Pancreas (tissue), 10 donors: ENCODE measurements at places on chromosomes 13 and 19. TPM values are rescaled to one million over a fixed set of nuclear protein-coding genes. Genes with fewer than 3 reads are reported as not detected.

DNA sequence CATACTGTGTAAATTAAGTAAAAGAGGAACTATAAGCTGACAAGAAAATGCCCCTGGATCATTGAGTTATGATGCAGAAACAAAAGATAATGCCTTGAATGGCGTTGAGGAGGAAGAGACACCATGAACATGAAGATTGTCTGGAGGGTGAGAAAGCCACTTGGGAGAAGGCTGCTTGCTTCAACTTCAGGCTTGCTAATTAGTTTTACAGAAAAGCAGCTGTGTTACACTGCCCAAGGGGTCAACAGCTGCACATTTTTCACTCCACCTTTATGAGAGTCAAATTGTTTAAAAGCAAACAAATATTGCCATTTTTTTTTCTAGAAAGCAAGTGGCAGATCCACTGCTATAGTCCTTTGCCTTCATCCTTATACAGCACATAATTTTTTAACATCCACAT is 35.5 kb upstream of the KLF12 start:
- no peak overlapping the region for H3K27ac ChIP-seq
- no peak overlapping the region for H3K4me3 ChIP-seq
- H3K27me3 ChIP-seq = no peaks in the 10 kb centered on the region
- no peaks in the 10 kb centered on the region for H3K36me3 ChIP-seq
- peaks cover 4% of the 10 kb centered on the region for H3K4me1 ChIP-seq

- no peaks in the 10 kb centered on the region for H3K36me3 ChIP-seq
- H3K4me1 ChIP-seq = no peaks in the 10 kb centered on the region
- no peaks in the 10 kb centered on the region for H3K27me3 ChIP-seq
These were observed 66.8 kb downstream of the TEX29 start for GRCh38 chr13:111387026-111387871.

ATP4B gene
- total RNA-seq = not detected

OR7A5 gene
- total RNA-seq = not detected
